ENCODE measurements at places on chromosomes 5 and 9.
A peak's percentile ranks its signal among the peaks of the same experiment; 100 is the strongest.

DNA sequence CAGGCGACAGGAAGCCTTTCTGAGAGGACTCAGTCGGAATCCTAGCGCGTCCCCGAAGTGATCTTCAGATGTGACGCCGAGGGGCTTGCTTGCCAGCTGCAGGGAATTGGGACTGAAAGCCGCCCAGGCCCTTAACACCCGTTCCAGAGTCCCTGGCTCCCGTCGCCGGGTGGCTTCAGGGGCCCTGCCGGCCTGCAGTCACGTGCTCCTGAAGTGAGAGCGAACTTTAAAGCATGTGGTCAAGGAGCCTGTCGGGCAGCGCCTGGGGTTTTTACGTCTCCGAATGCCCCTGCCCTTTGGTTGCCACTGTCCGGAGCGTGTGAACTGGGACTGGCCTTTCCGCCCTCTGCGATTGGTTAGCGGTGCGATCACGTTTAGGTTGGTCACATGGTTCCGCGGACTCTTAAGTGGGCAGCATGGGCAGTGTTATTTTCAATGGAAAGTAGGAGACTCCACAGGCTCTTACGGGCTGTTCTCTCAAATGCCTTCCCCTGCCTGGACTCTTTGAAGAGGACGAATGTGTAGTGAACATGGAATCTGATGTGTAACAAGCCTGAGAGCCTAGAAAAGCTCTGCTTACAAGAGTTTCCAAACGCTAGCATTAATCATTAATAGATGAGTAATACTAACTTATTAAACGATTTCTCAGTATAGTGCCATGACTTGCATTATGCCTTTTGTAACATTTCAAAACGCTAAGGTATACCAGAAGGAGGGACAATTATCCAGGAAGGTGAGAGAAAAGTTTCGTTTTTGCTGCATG, 1.9 kb downstream of the VLDLR start:
- DNase-seq, result peak; percentile 82

DNA sequence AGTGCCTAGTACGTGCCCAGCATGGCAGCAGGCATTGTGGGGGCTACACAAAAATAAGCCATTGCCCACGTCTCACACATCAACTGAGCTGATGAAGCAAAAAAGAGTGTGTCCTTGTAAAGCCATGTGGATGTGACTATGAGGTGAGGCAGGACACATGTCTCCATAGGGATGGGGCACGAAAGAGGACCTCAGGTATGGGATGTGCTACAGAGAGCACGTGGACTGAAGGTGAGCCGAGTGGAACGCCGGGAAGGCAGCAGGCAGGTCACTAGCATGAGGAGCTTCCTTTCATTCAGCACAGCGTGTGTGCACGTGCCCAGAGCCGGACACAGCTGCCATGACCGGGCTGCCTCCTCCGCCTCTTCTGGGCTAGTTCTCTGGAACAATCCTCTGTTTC, 429.8 kb downstream of the SPOCK1 start:
- no peak for DNase-seq

DNA sequence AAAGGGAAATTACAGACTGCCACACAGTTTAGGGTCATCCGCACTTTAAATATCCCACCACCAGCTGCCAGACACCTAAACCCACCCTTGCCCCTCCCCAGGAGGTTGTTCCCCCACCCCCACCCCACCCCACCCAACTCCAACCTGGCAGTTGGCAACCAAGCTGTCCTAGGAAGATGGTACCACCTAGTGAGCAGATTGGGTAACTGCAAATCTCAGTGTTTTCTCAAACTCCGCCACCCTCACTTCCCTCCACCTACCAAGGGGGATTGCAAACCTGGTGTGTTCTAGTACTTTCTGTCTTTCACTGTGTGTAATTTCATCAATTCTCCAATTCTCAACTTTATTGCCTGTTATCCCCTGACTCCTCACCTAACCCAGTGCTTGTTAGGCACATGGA, 323.8 kb upstream of the IRX2 start:
- peak; percentile 22 for DNase-seq

GRCh38 chr9:130561056-130561455, 18.3 kb upstream of the FUBP3 start:
- DNase-seq, result no peak

DNA sequence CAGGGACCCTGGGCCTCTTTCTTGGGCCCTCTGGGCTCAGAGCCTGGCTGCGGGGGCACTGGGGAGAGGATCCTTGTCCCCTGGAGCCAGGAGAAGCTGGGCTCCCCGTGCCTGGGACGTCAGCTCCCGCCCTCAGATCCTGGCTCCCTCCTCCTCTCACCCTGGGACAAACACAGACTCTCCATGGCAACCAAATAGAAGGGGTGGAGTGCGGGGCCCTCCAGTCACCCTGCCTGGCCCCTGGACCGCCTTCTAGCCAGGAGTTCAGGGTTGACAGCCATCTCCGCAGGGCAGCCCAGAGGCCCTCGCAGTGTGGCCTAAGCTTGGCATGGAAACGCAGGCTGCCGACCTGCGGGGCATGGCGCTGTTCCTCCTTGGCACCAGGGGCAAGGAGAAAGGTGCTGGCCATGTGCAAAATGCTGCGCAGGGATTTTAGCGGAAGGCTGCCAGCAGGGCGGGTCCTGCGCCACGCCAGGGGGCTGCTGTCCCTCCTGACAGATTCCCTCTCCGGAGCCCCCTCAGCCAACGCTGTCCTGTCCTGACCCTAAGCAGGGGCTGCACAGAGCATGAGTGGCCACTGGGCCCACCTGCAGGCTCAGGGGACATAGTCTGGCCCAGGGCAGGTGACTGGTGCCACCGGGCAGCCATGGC, 1.0 kb downstream of the ZDHHC11 start:
- peak; percentile 64 for DNase-seq

All from mesendoderm (in vitro differentiated cells).